Stimulated activated CD4-positive, alpha-beta T cell treated with anti-CD3 and anti-CD28 coated beads, Interleukin-12 subunit alpha, Interleukin-12 subunit beta, amount 100 ng/mL, for 24 hours (primary cell): ENCODE measurements at places on chromosomes 3 and 15.

- no peak for DNase-seq
These were observed 23.0 kb upstream of the XRN1 start for GRCh38 chr3:142470826-142471225.

DNA sequence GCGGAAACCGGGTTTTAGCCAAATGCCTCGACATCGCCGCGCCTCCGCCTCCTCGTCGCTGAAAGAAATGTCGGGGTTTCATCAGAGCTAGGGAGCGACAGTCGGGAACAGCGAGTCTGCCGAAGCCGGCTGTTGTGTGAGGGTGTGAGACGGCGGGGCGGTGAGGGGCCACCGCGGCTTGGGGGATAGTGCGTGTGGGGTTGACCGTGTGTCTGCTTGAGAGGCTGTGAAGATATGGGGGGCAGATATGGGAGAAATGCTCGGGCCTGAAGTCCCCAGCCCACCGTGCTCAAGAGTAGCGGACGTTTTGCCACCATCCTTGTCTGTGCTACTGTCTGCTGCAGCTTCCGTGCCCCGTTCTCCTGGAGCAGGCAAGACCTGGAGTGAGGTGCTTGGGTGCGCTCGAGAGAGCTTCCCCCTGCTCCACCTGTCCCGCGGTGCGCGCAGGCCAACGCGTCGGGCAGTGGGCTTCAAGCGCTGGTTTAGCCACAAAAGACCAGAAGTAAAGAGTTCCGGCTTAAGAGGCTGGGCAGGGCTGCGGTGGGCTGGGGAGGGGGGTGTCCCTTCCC lies 716 bp upstream of the ISLR2 start:
- no peak for DNase-seq

- no peak for DNase-seq
These were observed 16.9 kb downstream of the DNASE1L3 start for GRCh38 chr3:58193682-58194407.

- no peak for DNase-seq
These were observed 244.4 kb downstream of the ZBTB20 start for GRCh38 chr3:114902691-114903101.

DNA sequence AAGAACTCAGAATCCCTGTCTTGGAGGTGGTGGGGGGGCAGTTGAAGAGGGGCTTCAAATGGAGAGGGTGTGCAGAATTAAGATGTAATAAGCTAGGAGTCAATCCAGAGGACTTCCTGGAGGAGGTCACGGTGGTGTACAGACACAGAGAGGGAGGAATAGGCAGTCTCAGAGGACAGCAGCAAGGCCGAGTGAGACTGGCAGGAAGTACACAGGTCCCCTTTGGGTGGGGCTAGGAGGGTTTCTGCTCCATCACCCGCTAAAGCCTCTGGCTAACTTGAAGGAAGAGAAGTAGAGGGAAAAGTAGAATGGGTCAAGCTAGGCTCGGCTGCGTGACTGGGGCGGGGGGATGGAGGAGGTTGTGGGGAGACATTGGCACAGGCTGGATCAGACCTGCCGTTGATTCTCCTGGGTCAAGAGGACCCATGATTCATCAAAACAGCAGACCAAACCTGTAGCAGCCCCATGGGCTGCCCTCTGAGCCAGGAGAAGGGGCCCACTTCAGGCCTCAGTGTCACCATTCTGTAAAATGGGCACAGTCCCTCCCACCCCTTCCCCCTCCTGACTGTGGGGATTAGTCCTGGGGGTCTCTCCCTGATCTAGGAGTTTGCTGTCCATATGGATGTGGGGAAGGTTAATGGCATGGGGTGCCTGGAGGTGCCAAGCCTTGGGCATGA lies 16.9 kb downstream of the CSPG4 start:
- DNase-seq, result no peak

- no peak for DNase-seq
These were observed 8.7 kb upstream of the YEATS2 start for GRCh38 chr3:183688874-183689273.

DNA sequence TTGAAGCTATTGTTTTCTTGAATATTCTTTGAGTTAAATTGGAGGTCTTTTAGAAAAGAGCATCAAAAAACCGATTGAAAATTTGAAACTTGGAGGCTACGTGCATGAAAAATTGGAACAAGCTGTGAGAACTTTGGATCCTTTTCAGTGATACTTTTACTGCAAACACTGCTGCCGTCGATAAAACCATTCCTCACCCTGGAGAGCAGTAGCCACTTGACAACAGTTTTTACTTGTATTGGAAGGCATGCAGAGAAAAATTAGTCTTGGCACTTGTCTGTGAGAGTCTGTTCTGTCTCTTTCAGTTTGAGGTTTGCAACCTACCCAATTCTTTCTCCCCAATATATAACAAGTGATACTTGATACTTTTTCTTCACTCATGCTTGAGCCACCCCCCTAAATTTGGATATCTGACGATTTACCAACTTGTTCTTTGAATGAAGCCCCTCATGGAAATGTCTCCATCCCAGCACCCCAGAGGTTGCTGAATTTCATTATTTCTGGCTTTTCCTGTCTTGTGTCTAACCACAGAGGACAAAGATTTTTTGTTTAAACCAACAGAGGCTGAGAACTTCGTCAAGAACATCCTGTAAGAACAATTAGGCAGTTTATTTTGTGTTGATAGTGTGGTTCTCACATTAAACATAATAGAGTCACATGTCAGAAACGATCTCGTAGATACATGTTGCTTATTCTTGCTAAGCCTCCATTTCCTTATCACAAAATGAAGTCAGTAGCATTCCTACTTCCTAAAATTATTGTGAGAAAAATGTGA lies 307.3 kb upstream of the PLSCR5 start:
- DNase-seq, result no peak

- DNase-seq, result no peak
These were observed 199.8 kb downstream of the UBE2E2 start for GRCh38 chr3:23402728-23403492.

DNA sequence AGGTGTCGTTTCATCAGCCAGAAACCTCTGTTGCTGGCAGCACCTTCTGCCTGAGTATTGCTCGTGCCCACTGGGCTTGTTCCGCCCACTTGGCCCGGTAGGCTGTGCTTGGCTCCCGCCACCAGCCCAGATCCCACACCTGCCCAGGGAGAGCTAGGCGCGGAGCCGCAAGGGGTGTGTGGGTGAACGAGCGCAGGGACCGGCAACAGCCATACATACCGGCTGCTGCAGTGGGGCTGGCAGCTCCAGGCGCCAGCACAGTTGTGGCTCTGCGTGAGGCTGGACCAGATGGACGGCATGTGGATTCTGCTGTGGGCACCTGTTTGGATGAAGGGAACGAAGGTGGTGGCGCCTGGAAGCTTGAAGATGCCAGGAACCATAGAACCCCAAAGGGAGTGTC lies 331.5 kb upstream of the MCTP2 start:
- no peak for DNase-seq
